ENCODE measurements at places on chromosomes 3 and 15.
A peak's percentile ranks its signal among the peaks of the same experiment; 100 is the strongest.

DNA sequence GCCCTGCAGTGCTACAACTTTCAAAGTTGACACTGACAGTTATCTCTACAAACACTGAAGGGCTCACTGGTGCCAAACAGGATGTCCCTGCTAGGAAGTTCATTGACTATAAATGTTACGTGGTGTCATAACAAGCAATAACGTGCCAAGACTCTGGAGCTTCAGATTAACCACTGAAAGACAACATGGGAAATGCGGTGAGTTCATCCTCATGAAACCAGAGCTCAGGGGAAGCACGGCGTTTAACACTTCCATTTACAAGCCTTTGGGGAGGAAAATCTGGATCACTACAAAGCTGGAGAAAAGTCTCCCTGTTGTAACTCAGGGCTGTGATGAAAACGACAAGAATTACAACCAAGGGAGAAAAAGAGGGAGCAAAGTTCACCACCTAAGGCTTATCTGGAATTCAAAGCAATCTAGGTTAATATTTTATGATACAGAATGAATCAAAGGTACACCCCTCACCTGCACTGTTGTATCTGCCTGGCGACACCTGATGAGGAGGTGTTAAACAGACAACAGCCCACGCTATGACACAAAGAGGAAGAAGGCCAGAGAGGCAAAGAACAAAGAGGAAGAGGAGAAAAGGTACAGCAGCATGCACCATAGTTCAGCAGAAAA is 27.0 kb downstream of the SHQ1 start:
- DNase-seq = no peak

DNA sequence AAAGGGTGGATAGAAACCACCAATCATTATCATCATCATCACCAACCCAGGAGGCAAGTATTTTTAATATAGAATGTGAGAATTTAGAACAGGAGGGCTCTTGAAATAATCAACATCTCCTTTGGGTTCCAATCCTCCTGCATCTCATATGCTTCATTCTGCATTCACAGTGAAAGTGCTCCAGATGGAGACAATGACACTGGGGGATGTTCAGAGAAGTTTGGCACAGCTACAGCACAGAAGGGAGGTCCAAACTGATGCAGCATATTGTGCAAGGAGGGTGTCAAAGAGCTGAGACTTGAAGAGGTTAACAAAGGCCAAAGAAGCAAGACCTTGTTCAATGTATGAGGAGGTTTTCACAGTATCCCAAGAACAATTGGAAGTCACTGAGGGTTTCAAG is 767.1 kb downstream of the NTRK3 start:
- DNase-seq = no peak

DNA sequence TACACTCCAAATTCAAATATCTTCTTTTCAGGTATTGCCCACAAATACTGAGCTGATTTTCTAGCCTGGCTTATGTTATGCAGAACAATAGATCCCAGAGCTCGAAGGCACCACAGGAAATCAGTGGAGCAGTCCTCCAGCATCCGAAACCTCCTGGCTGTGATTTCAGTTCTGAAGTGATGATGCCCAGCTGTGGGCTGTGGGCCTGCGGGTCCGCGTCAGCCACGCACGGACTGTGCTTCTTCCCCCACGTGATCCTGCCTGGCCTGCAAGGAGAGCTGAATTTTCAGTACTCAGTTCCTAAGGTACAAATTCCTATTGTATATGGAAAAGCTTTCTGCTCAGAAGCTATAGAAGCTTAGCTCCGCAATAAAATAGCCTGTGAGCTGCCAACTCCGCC is 96.2 kb downstream of the OCA2 start:
- DNase-seq = no peak

DNA sequence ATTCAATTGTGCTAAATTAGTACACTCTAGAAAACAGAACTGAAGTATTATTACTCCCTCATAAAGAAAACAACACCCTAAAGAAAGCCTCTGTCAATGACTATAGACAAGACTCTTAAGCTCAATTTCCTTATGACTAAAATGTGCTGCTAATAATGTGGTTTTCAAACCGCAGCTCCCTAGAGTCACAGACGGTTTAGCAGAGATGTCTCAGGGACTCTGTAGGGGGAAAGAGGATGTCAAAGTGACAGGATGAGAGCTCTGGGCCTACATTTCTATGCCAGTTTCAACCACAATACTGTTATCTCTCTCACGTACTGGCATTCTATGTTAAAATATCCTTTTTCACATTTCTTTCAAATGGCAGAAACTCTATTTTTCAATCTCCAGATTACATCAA is 37.6 kb upstream of the WDR49 start:
- DNase-seq = peak; percentile 30

GRCh38 chr3:171564748-171565480 is 104.7 kb upstream of the TNIK start:
- DNase-seq = no peak

- DNase-seq = no peak
Measured at GRCh38 chr3:23798876-23799275, 6.9 kb upstream of the UBE2E1 start.

DNA sequence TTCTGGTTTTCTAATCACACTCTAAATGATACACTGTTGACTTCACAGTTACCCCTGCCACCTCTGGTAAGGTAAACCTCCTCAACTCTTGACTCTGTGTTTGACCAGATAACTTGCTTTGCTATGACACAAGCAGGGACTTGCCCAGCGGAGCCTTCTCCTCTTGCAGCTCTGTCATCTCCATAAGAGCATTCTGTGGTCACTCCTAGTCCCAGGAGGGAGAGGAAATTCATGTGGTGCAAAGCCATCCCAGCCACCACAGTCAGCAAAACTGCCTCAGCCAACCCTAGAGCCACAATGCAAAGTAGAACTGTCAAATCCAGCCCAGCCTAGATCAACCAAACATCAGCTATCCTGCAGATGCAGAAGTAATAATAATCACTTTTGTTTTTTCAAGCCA is 144.7 kb upstream of the GADL1 start:
- DNase-seq = no peak

DNA sequence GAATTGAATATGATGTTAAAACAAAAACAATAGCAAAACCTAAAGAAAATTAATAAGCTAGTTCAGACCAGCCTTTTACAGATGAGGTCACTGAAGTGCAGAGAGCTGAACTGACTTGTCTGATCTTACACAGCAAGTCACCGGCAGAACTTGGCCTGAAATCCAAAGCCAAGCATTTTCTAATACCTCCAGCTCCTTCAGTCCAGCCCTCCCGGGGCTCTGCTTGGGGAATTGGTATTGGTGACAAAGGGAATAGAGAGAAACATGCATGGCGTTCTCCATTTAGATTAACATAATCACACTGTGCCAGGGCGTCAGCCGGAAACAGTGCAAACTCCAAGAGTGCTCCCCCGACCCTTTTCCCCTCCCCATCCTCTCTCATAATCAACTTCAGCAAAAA is 14.1 kb upstream of the ZSCAN2 start:
- DNase-seq = no peak

GRCh38 chr15:90126596-90127435 is 24.5 kb upstream of the IDH2 start:
- DNase-seq = no peak

GRCh38 chr15:95208988-95209387 is 977.6 kb downstream of the MCTP2 start:
- no peak for DNase-seq

DNA sequence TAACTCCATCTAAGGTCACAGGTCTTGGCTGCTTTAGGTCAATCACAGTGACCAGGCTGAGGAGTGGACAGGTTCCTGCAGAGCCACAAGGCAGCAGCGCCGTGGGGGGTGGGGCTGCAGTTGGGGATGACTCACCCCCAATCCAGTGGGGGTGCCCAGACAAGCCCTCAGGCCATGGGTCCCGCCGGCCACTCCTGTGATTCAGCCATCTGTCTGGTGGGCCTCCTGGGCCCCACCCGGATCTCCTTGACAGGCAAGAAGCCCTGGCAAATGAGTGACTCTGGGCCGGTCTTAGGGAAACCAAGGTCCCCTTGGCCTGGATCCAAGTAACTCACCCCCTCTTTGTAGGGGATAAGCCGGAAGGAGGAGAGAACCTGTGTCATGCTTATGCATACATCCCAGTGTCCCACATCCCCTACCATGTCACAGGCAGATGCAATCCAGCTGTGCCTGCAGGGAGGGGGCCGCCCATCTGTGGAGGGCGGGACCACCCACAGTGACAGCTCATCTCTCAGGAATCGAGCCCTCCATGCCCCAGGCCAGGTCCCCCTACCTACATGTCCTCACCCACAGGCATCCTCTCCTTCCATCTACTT is 495 bp upstream of the COL7A1 start:
- DNase-seq = no peak

- no peak for DNase-seq
Measured at GRCh38 chr3:30775040-30775439, 119.4 kb downstream of the GADL1 start.

DNA sequence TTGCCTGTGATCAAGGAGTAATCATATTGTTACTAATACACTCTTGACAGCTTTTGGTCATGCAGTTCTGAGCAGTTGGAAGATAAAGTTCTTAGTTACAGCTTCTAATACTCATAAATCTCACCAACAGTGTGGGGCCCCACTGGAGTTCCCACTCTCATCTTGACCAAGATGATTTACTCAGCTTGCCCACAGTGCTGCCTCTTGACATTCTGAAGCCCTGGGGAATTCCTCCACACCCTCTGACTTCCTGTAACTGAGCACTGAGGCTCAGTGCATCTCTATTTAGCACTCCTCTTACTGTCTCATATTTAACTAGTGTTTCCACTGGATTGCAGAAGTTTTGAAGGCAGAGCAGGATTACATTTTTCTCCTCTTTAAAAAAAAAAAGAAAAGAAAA is 1.9 kb upstream of the ARL6IP5 start:
- peak; percentile 82 for DNase-seq

DNA sequence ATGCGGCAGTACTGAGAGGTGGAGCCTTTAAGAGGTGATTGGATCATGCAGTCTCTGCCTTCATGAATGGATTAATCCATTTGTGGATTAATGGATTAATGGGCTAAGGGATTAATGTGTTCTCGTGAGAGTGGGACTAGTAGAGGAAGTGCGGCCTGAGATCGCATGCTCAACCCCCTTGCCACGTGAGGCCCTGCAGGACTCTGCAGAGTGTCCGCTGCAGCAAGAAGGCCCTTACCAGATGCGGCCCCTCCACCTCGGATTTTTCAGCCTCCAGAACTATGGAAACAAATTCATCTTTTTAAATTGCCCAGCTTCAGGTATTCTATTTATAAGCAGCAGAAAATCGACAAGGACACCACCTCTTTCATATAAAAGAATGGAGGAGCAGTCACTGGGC is 148.8 kb downstream of the TPRA1 start:
- DNase-seq = no peak

DNA sequence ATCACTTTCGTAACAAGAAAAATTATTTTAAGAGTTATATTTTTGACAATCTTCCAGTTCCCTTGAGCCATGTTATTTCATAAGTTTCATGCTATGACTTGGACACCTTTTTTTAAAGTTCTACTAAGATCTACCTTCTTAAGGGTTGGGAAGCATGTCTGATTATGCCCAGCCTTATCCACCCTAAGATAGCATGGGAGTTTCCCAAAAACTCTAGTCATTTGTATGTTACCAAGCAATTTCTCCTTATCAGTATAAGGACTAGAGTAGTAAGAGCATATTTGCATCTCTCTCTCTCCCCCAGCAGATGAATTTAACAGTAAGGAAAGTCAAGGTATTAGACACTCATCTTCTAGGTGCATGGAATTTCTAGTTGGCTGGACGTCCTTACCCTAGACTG is 85.1 kb upstream of the NTRK3 start:
- no peak for DNase-seq

GRCh38 chr3:11845651-11846050 is 1.0 kb downstream of the TAMM41 start:
- peak; percentile 5 for DNase-seq

GRCh38 chr3:151777880-151778279 is 36.0 kb upstream of the AADAC start:
- no peak for DNase-seq

GRCh38 chr15:68536331-68537095 is 42.3 kb upstream of the CORO2B start:
- no peak for DNase-seq

DNA sequence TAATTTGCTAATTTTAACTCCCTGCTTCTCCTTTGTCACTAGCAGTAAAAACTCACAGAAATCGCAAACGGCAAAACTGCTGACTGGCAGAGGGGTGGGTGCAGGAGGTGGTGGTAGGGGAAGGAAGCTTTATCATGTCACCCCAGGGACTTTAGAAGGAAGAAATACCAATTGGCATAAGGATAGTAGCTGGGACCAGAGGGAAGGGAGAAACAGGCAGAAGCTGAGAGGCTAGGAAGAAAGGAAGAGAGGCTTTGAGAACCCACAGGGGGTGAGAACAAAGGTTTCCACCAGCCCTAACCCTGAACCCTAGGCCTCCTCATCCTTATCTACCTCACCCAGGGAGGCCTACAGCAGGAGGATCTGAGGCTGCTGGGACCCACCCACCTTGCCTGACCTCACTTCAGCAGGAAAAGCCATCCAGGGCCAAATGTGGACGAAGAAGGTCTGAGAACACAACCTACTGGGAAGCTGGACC is 10.7 kb downstream of the ITGB5 start:
- DNase-seq = no peak

GRCh38 chr3:49611719-49612118 is 57.4 kb downstream of the BSN start:
- DNase-seq = no peak

- peak; percentile 38 for DNase-seq
Measured at GRCh38 chr15:73127302-73127936, 75.2 kb downstream of the NEO1 start.

GRCh38 chr15:74656935-74657535 is 38.8 kb downstream of the EDC3 start:
- DNase-seq = no peak

DNA sequence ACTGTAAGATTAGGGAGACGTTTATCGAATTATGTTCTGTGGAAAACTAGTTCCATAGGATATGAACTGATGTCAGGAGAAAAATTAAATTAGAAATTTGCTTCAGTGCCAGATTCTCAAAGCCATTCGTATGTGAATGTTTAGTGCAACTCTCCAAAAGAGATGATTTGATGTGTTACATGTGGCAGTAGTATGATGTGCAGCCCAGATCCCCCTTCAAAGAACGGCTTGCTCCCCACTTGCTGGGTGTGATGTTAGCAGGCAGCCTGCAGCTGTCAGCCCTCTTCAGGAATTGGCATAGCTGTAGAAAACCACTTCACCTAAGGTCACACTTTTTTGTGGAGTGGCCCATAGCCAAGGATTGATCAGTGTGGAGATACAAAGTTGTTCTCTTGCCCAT is 127.0 kb upstream of the CCDC54 start:
- no peak for DNase-seq

GRCh38 chr15:31390029-31390428 is 63.4 kb downstream of the KLF13 start:
- DNase-seq = no peak

All from activated CD4-positive, alpha-beta T cell treated with anti-CD3 and anti-CD28 coated beads, Interleukin-2, amount 50 U/mL, for 48 hours (primary cell).